ENCODE measurements at places on chromosomes 2 and 18. TPM values are rescaled to one million over a fixed set of nuclear protein-coding genes. Genes with fewer than 3 reads are reported as not detected.

RRM2 gene
- 60.6 TPM for polyA plus RNA-seq

PPP1CB gene
- polyA plus RNA-seq: 225 TPM

UGT1A5 gene
- not detected for polyA plus RNA-seq

GLI2 gene
- polyA plus RNA-seq: 8.0 TPM

LOXHD1 gene
- 0.66 TPM for polyA plus RNA-seq

ZNF24 gene
- polyA plus RNA-seq: 92.1 TPM

CXCR1 gene
- polyA plus RNA-seq: 0.55 TPM

ALPI gene
- 0.09 TPM for polyA plus RNA-seq

UPP2 gene
- polyA plus RNA-seq: 6.7 TPM

TUBB8B gene
- 0.14 TPM for polyA plus RNA-seq

ADAM23 gene
- 8.5 TPM for polyA plus RNA-seq

ALKAL2 gene
- 5.6 TPM for polyA plus RNA-seq

TRIP12 gene
- polyA plus RNA-seq: 200 TPM

KLHL29 gene
- 11.1 TPM for polyA plus RNA-seq

BUB1 gene
- 24.8 TPM for polyA plus RNA-seq

CYTIP gene
- 2.3 TPM for polyA plus RNA-seq

INPP5D gene
- 7.8 TPM for polyA plus RNA-seq
